ENCODE measurements at places on chromosomes 6 and 20. TPM values are rescaled to one million over a fixed set of nuclear protein-coding genes. Genes with fewer than 3 reads are reported as not detected.

- no peak overlapping the region for H3K27ac ChIP-seq
- DNase-seq: no peak
Observed at GRCh38 chr20:49680484-49680883, 33.2 kb downstream of the B4GALT5 start.

DNA sequence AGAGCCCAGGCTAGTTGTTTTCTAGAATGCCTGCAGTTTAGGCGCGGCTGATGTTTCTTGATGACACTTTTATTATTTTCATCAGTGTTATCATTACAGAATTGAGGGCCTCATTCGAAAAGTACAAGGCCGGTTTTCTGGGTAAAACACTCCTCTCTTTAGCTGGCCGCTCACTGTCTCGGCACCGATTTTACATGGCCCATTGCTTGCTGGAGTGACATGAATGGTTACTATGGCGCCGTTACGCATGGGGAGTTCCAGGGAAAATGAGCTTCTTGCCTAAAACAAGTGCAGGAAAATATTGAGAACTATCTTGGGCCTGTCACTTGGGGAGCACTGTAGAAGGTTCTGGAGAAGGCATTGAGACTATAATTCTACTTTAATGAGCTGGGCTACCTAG lies 317.8 kb downstream of the CDH4 start:
- no peaks in the 10 kb centered on the region for H3K36me3 ChIP-seq
- DNase-seq: peak; percentile 15
- no peaks in the 10 kb centered on the region for H3K4me1 ChIP-seq
- no peak overlapping the region for H3K27ac ChIP-seq

GRCh38 chr6:51057296-51057695 lies 238.6 kb downstream of the TFAP2B start:
- H3K4me3 ChIP-seq: no peak overlapping the region
- H3K27ac ChIP-seq: no peak overlapping the region
- no peaks in the 10 kb centered on the region for H3K36me3 ChIP-seq

MUC21 gene
- polyA plus RNA-seq: 0.20 TPM

- H3K27me3 ChIP-seq: no peaks in the 10 kb centered on the region
- no peak overlapping the region for H3K27ac ChIP-seq
- H3K36me3 ChIP-seq: no peaks in the 10 kb centered on the region
- no peaks in the 10 kb centered on the region for H3K4me1 ChIP-seq
Observed at GRCh38 chr6:91877994-91878393, 1291.1 kb upstream of the MAP3K7 start.

- no peak overlapping the region for H3K4me3 ChIP-seq
- no peak overlapping the region for H3K27ac ChIP-seq
- H3K27me3 ChIP-seq: no peaks in the 10 kb centered on the region
- no peaks in the 10 kb centered on the region for H3K4me1 ChIP-seq
- DNase-seq: peak; percentile 75
Observed at GRCh38 chr6:28090917-28091586, 10.7 kb downstream of the ZNF165 start.

Data from aorta (tissue), 5 donors.